T-helper 9 cell (primary cell): ENCODE measurements at places on chromosomes 2 and 18.

DNA sequence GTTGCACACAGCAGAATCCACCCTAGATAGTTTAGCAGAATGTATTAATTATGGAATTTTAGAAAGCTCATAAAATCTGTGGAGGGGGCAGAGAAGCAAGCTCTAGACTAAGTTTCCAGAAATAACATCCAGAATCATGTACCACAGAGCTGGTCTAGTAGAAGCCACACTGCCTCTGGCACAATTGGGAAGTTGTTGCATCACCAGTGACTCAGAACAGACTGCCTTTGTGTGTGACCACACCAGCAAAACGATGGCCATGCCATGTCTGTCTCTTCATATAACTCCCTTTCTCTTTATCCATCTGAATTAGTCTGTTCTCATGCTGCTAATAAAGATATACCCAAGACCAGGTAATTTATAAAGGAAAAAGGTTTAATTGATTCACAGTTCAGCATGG is 158.9 kb downstream of the CCDC148 start:
- no peak for DNase-seq

DNA sequence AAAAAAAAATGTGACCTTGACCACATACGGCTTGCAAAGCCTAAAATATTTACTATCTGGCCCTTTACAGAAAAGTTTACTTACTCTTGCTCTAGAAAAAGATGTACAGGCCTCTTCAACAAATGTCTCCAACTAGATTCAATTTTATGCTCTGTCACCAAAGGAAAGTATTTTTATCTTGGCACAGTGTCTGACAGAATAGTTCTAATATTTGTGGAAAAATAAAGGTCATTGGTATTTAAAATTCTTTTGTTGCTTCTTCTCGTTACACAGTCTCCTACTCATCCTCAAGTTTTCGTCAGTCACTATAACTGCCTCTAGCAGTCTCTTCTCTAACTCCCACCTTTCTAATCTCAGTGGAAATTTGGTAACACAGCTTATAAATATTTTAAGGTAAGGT is 1.4 kb downstream of the RBKS start:
- DNase-seq = no peak

GRCh38 chr2:109256921-109257320 is 127.9 kb downstream of the SH3RF3 start:
- DNase-seq = no peak

- DNase-seq = no peak
These were observed 28.3 kb downstream of the TWSG1 start for GRCh38 chr18:9362869-9363268.

- DNase-seq = no peak
These were observed 4.7 kb downstream of the CHRNA1 start for GRCh38 chr2:174759381-174760065.

DNA sequence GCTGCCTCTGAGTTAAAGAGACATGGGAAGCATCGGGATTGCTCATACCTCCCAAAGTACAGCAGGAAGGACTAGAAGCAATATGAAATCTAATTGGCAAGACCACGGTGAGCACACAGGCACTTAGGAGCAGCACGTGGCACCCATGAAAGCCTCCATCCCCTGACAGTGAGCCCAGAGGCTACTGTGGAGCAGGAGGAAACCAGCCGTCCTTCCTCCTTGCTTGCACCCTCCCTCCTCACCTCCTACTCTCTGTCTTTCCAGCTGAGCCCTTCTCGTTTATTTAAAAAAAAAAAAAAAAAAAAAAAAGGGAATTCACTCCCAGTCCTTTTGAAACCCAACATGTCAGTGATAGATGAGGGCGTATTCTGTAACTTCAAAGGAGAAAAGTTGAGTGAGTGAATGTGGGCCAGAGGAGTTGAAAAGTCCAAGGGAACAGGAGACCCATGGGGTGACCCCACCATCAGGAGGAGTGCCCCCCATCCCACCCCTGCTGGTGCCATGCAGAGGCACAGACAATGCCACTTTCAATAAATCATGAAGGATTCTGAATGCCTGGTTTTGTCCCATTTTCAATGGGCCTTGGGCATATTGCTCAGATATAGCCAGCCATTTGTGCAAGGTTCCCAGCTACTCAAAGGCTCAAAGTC is 96.6 kb upstream of the ALPP start:
- DNase-seq = no peak

DNA sequence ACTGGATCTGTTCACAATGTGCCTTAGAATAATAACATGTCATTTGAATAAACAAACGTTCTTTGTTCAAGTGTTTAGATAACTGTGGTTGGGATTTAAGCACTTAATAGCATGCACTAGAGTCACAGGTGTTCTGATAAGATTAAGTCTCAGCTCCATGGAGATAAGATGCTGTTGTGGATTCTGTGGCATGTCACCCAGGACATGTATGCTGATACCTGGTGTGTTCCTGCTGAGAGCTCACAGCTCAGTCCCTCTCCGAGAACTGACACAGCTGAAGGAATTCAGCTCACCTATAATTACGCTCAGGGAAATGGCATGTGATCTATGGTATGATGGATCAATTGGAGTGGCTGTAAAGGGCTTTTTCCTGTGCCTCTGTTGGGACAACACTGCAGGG is 75.4 kb upstream of the ST6GAL2 start:
- DNase-seq = no peak

DNA sequence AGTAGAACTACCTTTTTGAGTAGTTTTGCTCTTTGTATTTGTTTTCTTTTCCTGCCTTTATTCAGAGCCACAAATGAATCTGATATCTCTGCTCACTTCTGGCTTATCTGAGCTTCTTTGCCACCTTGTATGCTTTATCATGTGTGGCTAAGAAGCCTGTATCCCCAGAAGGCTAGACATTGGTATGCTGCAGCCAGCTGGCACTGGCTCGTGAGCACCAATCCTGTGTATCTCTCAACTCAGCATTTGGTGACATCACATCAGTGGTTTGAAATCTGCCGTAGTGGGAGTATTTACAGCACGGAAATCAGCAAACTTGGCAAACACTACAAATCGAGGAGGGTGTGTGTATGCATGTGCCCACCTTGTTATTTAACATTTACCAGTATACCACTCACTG is 183.7 kb upstream of the LHCGR start:
- DNase-seq = no peak

GRCh38 chr2:38797250-38797676 is 19.3 kb downstream of the GEMIN6 start:
- no peak for DNase-seq

DNA sequence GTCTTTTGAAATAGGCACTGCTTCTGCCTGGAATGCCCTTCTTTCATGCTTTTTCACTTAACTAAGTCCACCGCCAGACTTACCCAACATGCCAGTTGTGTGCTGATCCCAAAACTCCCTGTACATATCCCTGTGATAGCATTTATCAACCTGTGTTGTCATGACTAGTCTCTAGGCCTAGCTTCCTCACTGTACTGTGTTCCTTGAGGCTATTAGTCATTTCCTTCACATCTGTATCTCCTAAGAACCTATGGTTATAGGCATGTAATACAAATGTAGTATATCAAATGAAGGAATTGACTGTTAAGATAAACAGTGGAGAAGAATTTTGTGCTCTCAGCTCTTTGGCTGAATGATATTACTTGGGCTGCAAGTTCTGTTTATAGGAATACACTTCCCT is 184.3 kb downstream of the CYRIA start:
- DNase-seq = no peak

- no peak for DNase-seq
These were observed 23.5 kb downstream of the CD302 start for GRCh38 chr2:159774370-159774990.

- no peak for DNase-seq
These were observed 813.3 kb downstream of the DCC start for GRCh38 chr18:53153281-53153680.

- DNase-seq = no peak
These were observed 76.6 kb upstream of the ZNF516 start for GRCh38 chr18:76571689-76572088.

DNA sequence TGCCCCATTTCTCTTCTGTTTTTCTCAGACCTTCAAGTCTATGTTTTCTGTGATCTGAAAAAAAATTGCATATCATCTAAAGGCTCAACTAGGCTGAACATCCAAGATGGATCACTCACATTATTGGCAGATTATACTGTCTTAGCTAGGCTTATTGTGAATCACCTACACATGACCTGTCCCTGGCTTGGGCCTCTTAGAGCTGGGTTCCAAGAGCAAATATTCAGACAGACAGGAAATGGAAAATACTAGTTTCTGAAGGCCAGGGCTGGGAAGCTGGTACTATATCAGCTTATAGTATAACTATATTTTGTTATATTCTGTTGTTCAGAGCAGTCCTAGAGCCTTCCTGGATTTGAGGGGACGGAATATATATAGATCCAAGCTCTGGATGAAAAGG is 90.3 kb downstream of the PIK3C3 start:
- no peak for DNase-seq

DNA sequence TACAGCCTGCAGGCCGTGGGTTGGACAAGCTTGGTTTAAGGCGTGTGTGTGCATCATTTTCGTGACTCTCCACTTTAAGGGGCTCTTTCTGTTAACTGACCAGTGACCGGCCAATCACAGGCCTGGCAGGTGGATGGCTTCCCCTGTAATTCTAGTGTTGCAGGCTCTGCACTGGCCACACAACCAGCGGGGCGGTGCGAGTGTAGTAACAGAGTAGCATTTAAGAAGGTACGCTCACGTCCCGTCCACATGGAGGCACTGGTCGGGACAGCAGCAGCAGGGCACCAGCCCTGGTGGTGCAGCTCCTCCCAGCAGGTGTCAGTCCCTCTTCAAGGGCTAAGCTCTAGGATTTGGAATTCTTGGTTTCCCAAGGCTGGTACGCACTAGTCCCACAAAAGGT is 8.0 kb upstream of the ANO7 start:
- no peak for DNase-seq

DNA sequence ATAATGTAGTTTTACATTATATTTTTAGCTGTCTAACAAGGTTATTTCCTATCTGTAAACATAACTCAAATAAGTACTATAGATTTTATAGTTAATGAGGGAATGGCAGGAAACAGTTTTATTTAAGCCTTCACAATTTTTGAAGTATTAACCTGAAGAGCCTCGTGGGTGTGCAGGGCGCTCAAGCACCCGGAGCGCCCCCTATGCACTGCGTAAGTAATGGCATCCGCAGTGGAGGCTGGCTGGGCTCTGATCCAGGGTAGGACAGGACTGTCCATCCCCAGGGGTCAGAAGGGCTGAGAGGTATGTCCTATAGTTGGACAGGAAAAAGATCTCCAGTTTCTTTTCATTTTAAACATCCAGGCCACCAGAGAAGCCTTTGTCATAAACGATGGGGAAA is 8.2 kb upstream of the GBX2 start:
- DNase-seq = no peak

- no peak for DNase-seq
These were observed at the start of gene CHST9 for GRCh38 chr18:27185025-27185763. TSS of gene CHST9 (minus strand) at chr18:27185308. CDS start at chr18:27142809, 42,499 bp downstream.

DNA sequence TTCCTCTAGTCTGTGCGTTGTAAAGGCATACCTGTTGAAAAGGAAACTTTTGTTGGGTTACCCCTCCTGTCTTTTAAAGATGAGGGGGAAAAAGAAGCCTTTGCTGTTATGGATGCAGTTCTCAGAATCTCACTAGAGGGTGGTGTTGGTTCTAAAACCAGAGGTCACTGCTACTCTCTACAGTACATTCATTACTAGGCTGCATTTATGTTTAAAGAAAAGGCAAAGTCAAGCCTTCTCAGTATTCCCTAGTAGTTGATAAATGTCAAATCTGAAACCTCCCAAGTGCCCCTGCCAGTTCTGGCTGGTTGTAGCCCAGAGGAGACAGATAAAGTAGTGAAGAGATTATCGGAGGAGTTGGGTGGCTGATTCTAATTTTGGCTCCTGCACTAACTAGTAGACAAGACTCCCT is 1.4 kb upstream of the PLCL1 start:
- DNase-seq = no peak

- DNase-seq = no peak
These were observed 99.0 kb downstream of the NOL10 start for GRCh38 chr2:10590742-10591141.

- DNase-seq = no peak
These were observed 195.4 kb downstream of the FAM210A start for GRCh38 chr18:13530879-13531387.

- no peak for DNase-seq
These were observed 8.0 kb upstream of the CDK15 start for GRCh38 chr2:201798252-201798913.

GRCh38 chr18:21747268-21747667 is 6.7 kb downstream of the MIB1 start:
- no peak for DNase-seq

- DNase-seq = no peak
These were observed 154.3 kb upstream of the FN1 start for GRCh38 chr2:215590010-215590745.

DNA sequence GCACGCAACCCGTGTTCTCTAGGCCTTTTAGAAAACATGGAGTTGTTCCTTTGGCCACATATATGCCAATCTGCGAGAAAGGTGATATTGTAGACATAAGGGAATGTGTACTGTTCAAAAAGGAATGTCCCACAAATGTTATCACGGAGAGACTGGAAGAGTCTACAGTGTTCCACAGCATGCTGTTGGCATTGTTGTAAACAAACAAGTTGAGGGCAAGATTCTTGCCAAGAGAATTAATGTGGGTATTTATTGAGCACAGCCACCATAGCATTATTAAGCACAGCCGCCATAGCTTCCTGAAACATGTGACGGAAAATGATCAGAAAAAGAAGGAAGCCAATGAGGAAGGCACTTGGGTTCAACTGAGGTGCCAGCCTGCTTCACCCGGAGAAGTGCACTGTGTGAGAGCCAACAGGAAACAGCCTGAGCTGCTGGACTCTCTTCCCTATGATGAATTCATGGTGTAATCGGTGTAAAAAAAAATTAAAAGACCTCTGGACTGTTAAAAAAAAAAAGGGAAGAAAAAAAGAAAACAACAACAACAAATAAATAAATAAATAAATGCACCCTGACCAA is 29.0 kb upstream of the REL start:
- DNase-seq = no peak

DNA sequence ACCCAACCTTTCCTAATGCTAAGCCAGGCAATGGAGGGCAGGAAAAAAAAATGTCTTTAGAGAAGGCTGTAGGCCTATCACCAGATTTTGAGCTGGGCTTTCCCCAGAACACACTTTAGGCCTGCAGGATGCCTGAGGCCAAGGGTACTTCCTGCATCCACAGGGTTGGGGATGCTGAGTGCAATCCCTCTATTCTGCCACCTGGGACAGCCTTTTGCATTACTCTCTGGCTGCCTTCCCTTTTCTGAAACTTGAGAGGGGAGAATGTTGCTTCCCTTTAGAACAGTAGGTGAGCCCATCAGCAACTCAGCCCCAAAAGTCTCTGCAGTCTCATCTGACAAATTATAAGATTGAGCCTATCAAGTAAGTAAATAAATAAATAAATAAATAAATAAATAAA is 195.2 kb downstream of the SLC8A1 start:
- no peak for DNase-seq

- DNase-seq = no peak
These were observed 118.3 kb upstream of the DOK6 start for GRCh38 chr18:69282371-69282770.

- DNase-seq = no peak
These were observed 7.3 kb downstream of the CEP192 start for GRCh38 chr18:12998332-12999060.

- DNase-seq = peak; percentile 55
These were observed 48.6 kb downstream of the RPIA start for GRCh38 chr2:88739985-88740600.

GRCh38 chr2:128686881-128687555 is 368.4 kb upstream of the HS6ST1 start:
- DNase-seq = no peak
